AML-193 (cell line): ENCODE measurements at places on chromosomes 3 and 15.

- no peak for DNase-seq
Measured at GRCh38 chr3:71647751-71648150, 64.2 kb upstream of the FOXP1 start.

DNA sequence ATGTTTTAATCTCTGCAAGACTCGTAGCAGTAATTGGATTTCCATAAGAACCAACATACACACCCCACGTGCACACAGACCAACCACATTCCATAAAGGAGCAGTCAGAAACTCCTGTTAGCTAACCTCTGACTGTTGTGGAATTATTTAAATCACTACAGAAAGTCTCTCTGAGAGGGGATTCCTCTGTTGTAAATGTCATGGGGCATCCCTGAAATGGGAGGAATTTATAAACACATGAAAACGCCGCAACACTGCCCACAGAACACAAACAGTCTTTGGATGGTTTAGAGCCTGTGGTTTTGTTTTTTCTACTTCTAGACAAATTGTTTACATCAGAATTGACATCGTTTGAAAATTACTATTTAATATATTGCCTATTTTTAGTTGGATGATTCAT, 740.1 kb upstream of the GRM7 start:
- DNase-seq = no peak

- no peak for DNase-seq
Measured at GRCh38 chr3:29312395-29312794, 31.5 kb downstream of the RBMS3 start.

GRCh38 chr15:94324835-94325767, 93.7 kb downstream of the MCTP2 start:
- no peak for DNase-seq

GRCh38 chr15:90478846-90479481, 50.8 kb upstream of the CRTC3 start:
- no peak for DNase-seq

DNA sequence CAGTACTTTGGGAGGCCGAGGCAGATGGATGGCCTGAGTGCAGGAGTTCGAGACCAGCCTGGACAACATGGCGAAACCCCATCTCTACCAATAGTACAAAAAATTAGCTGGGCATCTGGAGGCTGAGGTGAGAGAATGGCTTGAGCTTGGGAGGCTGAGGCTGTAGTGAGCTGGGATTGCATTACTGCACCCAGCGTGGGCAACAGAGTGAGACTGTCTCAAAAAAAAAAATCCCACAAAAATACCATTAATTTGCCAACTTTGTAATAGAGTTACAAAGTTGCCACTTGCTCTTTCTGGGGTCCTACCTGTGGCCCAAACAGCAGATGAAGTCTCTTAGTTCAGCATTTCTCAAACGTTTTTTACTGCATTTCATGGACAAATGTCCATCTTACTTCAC, 6.0 kb upstream of the TFRC start:
- DNase-seq = no peak

- no peak for DNase-seq
Measured at GRCh38 chr15:56244038-56244810, 545 bp upstream of the RFX7 start.

- peak; percentile 93 for DNase-seq
Measured at GRCh38 chr3:195900436-195901355, 7.7 kb downstream of the TNK2 start.

DNA sequence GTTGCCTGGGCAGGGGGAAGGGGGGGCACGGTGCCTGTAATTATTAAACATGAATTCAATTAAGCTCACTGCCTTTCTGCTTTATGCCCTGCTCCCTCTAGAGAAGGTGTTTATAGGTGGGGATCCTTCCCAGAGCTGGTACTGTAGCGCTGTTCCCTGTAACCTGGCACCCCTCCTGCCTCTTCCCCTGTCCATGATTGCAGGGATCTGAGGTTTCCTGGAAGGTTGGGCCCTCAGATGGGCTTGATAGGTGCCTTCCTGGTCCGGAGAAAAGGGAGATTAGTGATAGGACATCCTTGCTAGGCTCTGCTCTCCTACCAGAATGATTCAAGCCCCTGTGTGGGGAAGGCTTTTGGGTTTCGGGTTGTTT, 2.1 kb upstream of the FAM131A start:
- no peak for DNase-seq

DNA sequence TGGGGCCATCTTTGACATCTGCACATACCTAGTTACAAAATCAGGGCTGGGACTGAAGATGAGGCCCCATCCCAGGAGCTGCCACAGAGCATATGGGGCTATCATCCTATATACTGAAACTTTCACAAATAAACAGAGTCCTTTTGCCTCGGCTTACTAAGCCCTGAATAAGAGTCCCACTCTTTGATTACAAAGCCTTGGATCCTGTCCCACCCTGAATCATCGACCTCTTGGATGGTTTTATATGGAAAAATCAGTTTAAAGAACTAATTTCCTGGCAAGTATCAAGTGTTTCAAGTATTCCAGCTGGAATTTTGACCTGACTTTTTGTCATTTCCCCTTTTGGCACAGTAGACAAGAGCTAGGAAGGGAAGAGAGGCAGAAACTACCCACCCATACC, 331.3 kb upstream of the FRG2C start:
- no peak for DNase-seq

DNA sequence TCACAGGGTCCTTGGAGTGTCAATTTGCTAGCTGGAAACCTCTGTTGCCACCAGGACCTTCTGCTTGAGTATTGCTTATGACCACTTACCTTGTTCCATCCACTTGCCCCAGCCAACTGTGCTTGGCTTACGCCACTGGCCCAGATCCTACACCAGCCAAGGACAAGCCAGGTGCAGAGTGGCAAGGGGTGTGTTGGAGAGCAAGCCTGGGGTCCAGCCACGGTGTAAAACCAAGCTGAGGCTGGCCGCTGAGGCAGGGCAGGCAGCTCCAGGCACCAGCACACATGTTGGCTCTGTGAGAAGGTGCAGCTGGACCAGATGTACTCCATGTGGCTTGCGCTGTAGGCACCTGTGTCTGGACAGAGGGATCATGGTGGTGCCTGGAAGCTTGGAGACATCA, 248.2 kb downstream of the UNC13C start:
- no peak for DNase-seq

- no peak for DNase-seq
Measured at GRCh38 chr3:42655331-42655888, 1.9 kb downstream of the ZBTB47 start.

- DNase-seq = no peak
Measured at GRCh38 chr3:193660171-193660570, 67.2 kb downstream of the OPA1 start.

DNA sequence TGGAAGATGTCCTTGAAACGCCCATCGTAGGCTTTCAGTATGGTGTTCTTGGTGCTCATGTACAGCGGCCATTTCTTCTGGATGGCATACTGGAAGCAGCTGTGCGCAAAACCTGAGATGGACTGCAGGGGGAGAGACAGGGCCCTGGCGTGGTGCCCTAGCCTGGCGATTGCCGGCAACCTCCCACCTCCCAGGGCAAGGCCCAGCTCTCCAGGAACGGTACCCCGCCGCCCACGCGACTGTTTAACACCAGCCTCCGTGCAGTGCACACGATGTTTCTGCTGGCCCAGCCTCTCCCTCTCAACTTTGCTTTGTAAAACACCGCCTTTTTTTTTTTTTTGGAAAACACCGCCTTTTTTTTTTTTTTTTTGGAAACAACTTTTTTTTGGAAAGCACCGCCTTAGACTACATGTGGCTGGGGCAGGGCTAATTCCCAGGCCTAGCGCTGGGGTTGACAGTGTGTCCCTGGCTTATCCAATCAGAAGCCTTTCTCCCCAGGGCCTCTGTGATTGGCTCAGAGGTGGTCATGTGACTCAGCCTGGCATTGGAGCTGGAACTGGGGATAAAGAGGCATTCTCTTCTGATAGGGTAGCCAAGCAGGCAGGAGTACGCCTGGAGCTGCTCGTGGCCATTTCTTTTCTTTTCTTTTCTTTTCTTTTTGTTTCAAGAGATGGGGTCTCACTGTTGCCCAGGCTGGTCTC, 14.7 kb downstream of the IDH2 start:
- peak; percentile 25 for DNase-seq

DNA sequence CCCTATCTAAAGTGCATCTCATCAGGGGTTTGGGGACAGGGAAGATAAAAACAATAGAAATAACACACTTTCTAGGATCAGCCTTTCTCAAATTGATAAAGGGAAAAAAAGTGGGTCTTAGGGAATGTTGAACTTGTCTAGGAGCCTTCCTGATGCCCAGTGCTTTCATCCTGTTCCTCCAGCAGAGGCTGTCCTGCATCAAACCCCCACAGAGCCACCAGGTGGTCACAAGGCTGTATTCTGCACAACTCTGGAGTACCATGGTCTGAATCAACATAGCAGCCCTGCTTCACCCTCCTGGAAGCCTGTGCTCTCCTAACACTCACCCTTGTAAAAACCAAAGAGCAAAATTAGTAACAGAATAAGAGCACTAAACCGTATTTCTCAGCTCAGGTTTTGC, 118.5 kb upstream of the SLC25A36 start:
- no peak for DNase-seq

DNA sequence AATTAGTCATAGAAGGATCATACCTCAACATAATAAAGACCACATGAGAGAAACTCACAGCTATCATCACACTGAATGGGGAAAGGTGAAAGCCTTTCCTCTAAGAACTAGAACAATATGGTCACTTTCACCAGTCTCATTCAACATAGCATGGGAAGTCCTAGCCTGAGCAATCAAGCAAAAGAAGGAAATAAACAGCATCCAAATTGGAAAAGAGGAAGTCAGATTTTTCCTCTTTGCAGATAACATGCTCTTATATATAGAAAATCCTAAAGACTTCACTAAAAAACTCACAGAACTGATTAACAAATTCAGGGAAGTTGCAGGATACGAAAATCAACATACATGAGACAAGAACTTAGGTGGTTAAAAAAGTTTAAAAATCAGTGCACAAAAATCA, 24.7 kb downstream of the MAP3K13 start:
- DNase-seq = no peak

GRCh38 chr15:75362642-75363249, 5.7 kb downstream of the MAN2C1 start:
- DNase-seq = no peak

DNA sequence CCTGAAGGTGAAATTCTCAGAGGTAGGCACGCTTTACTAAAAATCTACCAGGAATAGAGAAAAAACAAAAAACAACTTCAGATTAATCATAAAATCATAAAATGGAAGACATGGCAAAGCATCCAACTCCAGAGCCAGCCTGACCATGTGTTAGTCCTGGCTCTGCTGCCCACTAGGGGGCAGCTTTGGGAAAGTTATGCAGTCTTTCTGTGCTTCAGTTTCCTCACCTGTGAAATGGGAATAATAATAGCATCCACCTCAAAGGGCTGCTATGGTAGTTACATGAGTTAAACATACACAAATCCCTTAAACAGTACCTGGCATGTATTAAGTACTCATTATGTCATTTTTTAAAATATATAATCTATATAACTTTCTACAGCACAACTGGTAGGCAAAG, 52.3 kb downstream of the WNT5A start:
- DNase-seq = peak; percentile 4

DNA sequence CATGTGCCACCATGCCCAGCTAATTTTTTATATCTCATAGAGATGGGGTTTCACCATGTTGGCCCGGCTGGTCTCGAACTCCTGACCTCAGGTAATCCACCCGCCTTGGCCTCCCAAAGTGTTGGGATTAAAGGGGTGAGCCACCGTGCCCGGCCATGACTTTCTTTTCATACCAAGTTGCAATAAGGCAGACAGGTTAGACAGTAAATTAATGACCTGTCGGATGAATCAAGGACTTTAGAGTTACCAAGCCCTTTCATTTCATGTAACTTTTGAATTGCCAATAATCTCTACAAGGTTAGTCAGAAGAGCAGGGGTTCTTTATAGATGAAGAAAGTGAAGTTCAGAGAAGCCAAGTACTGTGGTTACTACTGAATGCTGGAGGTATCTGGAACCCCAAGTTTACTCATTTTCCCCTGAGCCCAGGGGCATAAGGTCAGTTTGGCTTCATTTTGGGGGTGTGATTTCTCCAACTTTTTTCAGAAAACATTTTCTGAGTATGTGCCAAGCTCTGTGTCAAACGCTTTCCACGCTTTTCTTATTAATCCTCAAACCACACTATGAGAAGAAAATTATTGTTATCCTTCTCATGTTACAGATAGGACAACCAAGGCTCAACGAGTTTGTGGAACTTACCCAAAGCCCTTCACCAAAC, 11.9 kb downstream of the PRICKLE2 start:
- DNase-seq = no peak

DNA sequence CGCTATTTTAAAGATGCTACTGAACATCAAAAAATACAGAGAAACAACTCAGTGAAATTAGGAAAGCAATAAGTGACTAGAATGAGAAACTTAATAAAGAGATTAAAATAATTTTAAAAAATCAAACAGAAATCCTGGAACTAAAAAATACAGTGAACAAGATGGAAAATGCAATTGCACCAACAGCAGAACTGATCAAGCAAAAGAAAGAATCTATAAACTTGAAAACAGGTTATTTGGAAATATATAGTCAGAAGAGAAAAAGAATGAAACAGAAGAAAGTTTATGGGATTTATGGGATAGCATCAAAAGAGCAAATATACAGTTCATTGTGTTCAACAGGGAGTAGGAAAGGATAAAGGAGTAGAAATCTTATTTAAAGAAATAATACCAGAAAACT, 53.3 kb downstream of the MEX3B start:
- DNase-seq = no peak

DNA sequence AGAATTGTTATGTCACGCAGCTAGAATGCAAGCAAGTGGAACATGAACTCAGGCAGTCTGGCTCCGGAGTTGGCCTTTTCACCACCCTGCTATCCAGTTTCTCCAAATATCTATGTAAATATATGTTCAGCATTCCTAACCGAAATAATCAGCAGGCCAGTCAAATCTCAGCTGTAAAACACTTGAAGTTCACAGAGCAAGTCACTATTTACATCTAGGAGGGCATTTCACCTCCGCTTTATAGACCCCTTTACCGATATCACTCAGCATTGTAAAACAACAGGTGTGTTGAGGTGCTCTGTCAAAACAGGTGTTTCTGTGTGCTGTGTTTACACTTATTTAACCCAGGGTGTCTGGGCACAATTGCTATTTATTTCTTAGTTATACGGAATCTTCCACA, 12.2 kb upstream of the HES1 start:
- no peak for DNase-seq

DNA sequence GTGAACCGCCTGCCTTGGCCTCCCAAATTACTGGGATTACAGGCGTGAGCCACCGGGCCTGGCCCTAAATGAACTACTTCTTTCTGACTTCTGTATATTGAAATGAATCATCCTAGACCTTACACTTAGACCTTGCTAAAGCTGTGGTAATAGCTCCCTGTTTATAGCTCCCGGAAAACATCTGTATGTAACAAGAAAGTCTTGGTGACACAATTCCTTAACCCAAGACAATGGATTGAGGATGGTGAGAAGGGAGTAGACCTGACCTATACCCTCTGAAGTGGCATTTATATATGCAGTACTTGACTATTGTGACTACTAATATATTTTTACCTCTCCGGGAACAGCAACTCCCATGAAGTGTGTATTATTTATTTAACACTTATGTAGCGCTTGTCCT, 48.0 kb upstream of the TBL1XR1 start:
- DNase-seq = no peak

GRCh38 chr3:57173687-57174086, 8.5 kb upstream of the IL17RD start:
- DNase-seq = no peak

GRCh38 chr15:95170561-95171380, 939.4 kb downstream of the MCTP2 start:
- no peak for DNase-seq

- DNase-seq = no peak
Measured at GRCh38 chr15:56994280-56994679, 75.8 kb downstream of the TCF12 start.

- DNase-seq = no peak
Measured at GRCh38 chr15:100059094-100059493, 282.7 kb downstream of the ADAMTS17 start.

- no peak for DNase-seq
Measured at GRCh38 chr15:40870716-40871115, 3.3 kb downstream of the RHOV start.
